ENCODE measurements at places on chromosomes 6 and 20.

DNA sequence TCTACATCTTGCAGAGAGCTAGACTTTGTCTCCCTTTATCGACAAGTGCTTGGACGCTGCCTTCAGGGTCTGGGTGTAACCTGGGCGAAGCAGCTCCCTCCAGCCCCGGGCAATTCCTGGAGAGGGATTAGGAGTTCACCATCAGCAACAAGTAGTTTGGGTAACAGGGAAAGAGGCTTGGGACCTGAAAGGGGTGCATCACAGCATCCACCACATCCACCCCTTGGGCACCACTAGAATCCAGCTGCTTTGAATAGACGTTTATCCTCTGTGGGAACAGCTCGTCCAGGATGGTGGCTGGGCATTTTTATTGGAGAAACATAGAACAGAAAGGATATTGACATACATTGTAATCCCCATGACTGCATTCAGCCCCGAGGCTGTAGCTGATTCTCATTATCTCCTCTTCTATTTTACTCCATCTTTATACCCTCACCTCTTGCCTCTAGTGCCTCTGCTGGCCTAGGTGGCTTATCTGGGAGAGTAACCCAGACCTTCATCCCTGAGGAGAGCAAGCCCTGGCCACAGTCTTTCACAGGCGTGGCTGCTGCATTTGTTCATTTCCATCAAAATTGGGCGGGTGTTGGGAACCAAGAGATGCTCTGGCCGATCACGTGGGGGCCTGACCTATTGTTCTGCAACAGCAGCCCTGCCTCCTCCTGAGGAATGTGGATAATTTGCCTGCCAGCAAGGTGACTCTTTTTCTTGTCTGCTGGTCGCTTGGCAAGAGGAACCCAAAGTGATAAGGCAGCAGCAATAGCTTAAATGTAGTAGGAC, 109.2 kb upstream of the RALGAPA2 start:
- DNase-seq: no peak

DNA sequence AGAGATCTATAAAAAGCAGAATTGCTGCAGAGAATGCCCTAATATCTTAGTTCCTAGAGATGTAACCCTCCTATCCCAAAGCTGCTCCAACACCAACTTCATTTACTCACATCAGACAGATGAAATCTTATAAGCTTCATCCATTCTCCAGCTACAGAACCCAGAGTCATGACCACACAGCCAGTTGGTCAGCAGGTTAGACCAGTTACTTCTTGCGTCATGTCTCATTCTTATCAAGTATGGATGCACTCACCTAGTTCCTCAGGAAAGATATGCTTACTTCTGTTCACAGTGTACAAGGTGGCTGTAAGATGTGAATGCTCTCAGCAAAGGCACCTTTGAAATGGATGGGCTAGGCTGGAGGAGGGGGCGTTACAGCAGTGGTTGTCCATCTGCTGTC, 47.9 kb upstream of the ISM1 start:
- no peak for DNase-seq

GRCh38 chr6:161486361-161487216, 212.7 kb upstream of the AGPAT4 start:
- peak; percentile 34 for DNase-seq

DNA sequence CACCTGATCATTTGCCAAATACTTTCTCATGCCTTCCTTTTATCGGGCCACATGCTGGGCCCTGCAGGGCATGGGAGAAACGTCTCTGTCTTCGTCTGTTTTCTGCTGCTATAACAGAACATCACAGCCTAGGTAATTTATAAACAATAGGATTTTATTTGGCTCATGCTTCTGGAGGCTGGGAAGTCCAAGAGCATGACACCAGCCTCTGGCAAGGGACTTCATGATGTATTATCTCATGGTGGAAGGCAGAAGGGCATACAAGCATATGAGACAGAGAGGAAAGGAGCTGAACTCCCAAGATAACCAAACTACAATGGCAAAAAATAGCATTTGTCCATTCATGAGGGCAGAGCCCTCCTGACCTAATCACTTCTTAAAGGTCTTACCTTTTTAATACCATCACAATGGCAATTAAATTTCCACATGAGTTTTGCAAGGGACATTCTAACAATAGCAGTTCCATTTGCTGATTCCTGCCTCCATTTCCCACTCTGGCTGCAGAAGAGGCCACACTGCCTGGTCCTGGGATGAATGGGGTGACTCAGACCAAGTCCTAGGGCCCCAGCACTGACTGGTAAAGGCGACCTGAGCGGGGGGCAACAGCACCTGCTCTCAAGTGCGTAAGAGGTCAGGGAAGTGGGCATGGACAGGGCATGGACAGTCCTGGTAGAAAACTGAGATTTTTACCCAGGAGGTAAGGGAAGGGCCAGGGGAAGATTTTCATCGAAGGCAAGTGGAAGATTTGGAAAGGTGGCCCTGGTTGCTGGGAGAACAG, 5.1 kb upstream of the ZBP1 start:
- DNase-seq: no peak

DNA sequence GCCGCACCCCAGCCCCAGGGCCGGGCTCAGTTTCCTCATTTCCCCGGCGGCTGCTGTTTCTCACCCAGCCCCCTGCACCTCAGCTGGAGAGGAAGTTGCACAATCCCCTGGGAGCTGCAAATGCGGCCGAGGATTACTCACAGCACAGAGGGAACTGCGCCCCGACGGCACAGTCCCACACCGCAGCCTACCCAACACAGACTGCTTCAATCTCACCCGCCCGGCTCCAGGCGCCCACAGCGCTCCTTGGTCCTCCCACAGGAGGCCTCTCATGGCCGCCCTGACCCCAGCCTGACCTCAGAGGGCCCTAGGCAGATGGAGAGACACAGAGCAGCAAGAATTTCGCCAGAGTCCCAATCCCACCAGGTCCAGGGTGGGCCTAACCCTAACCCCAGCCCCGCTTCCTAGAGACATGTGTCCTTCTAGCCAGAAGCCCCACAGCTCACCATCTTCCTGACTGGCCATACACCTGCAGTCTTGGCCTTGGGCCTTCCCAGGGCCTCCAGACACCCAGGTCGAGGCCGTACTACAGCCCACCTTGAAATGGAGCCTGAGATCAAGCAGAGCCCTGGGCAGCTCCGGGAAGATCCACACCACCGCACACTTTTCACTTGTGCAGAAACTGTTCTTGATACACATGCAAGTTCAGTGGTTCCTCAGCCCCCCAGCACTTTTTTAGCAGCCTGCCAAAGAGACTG, 11.7 kb downstream of the TFEB start:
- peak; percentile 94 for DNase-seq

- no peak for DNase-seq
These were observed 90.1 kb upstream of the AFDN start for GRCh38 chr6:167736486-167737204.

GRCh38 chr6:147508042-147508865, at the start of gene SAMD5:
SAMD5 (plus strand) TSS chr6:147508690; CDS start chr6:147508929, 239 bp downstream.
- peak; percentile 68 for DNase-seq

GRCh38 chr6:30156774-30157173, 4.2 kb downstream of the TRIM10 start:
- no peak for DNase-seq

- DNase-seq: no peak
These were observed 9.2 kb upstream of the RGS17 start for GRCh38 chr6:153140299-153140698.

GRCh38 chr20:34084227-34084923, 27.7 kb downstream of the EIF2S2 start:
- no peak for DNase-seq

DNA sequence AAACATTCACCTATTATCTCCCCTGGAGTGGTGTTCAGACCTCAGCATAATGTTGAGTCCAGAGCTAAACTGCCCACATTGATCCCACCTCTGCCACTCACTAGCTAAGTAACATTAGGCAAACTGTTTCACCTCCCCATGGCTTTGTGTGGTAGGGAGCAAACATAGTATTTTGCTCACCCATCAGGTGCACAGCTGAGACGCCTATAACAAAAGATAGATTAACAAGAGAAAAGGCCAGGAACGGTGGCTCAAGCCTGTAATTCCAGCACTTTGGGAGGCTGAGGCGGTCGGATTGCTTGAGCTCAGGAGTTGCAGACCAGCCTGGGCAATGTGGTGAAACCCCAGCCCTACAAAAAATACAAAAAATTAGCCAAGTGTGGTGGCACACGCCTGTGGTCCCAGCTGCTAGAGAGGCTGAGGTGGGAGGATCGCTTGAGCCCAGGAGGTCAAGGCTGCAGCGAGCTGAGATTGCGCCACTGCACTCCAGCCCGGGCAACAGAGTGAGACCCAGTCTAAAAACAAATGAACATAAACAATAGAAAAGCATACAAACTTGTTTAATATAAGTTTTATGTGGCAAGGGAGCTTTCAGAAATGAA, 91.6 kb downstream of the MAP3K7 start:
- no peak for DNase-seq

DNA sequence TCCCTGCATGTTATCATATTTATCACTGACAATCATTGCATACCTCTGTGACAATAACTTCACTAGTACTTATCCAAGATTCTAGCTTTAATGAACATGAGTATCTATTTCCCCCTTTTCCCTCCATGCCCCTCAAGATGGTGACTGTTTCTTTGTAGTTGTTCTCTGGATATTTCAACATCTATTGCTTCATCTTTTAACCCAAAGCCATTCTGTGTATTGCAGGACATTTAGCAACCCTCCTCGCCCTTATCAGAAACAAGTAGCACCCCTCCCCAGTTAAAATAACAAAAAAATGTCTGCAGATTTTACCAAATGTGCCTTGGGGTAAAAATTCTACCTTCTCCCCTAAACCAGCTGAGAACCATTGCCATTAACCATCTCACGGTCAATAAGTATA, 979.8 kb upstream of the MANEA start:
- no peak for DNase-seq

GRCh38 chr6:146915671-146916127, 288.5 kb upstream of the STXBP5 start:
- no peak for DNase-seq

DNA sequence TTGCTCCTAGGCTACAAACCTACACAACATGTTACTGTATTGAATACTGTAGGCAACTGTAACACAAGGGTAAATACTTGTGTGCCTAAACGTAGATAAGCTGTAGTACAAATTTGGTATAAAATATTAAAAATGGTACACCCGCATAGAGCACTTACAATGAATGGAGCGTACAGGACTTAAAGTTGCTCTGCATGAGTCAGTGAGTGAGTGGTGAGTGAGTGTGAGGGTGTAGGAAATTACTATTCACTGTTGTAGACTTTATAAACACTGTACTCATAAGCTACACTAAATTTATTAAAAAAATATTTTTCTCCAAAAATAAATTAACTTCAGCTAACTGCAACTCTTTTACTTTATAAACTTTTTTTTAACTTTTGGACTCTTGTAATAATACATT, 391.6 kb downstream of the ADGRB3 start:
- no peak for DNase-seq

- DNase-seq: no peak
These were observed 17.7 kb downstream of the SYNJ2 start for GRCh38 chr6:157999168-158000051.

GRCh38 chr6:24226541-24226940, 100.5 kb downstream of the NRSN1 start:
- no peak for DNase-seq

DNA sequence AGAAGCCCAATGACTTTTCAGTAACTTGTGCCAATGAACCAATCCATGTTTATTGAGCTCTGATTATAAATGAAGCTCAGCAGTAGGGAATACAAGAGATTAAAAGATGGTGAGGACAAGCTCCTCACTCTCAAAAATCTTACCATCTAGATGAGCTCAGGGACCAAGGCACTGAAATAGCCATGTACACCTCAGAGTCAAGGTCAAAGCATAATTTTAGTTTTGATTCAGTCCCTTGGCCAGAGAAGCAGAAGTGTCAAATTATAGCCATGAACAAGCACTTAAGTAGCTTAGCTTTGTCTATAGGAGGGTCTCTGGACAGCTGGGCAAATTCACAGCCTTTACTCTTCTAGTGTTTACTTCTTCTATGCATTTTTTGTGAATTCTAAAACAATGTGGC, 131.0 kb upstream of the DTNBP1 start:
- no peak for DNase-seq

DNA sequence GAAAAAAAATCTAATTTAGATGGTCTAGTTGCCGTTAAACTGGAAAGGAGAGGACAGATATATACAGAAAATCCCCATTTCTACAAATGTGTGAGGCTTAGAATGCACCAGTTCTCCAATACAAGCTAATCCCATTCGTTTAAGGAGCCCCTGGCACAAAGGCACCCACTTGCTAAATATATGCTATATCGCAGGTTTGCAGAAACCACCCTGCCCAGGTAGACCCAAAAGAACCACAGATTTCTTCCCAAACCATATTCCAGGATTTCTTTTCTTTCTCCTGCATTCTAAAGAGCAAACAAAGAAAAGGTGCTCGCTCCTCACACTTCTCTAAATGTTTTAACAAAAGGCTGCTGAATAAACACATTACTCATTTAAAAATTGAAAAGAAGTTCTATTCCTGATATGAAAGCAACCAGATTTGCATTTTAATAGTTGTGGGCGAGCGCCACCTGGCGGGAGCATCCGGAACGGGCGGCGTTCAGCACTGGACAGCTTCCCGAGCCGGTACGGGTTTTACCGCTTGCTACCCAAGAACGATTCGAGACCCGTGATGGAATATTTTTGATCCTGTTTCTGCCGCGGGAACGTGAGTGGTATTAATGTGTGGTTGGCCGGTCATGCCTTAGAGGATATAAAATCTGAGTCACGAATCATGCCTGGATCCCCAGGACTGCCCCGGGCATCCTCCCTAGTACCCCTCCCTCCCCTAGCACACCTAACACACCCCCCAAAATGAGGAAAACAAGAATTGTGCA, 2.1 kb downstream of the PTPRT start:
- peak; percentile 97 for DNase-seq

- DNase-seq: no peak
These were observed 1.9 kb downstream of the PLCB1 start for GRCh38 chr20:8133851-8134451.

GRCh38 chr6:136347847-136348246, 58.2 kb upstream of the BCLAF1 start:
- no peak for DNase-seq

- DNase-seq: no peak
These were observed 11.4 kb downstream of the MC3R start for GRCh38 chr20:56259948-56260347.

DNA sequence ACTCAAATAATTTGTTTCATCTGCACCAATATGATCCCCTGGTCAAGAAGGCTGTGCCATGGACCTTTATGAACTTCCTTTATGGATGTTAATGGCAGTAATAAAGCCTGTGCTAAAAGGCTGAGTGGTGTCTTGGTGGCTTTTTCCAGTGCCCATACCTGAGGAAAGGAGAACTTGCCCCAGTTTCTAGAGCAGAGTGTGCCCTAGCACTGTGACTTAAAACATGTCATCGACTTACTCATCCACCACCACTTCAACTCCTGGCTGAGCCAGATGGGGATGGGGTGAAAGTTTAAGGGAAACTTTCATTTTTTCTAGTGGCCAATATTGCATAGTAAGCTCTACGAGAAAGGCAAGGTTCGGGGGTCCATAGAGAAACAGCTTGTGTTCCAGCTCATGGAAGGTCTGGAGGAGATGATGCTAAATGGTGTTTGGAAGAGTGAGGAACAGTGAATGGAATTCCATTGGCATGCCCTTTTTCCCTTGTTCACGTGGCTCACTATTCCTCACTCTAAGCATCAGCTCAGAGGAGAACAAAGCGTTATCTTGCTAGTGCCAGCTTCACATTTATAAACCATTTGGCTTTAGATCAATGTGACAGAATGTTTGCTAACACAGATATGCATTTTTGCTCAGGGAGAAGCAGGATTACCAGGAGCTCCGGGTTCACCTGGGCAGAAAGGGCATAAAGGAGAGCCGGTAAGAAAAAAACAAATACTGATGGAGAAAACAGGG, 71.2 kb downstream of the COL19A1 start:
- DNase-seq: no peak
